ENCODE measurements at places on chromosomes 1 and 21.

GRCh38 chr1:6984986-6985385 lies 199.7 kb downstream of the CAMTA1 start:
- DNase-seq: no peak

DNA sequence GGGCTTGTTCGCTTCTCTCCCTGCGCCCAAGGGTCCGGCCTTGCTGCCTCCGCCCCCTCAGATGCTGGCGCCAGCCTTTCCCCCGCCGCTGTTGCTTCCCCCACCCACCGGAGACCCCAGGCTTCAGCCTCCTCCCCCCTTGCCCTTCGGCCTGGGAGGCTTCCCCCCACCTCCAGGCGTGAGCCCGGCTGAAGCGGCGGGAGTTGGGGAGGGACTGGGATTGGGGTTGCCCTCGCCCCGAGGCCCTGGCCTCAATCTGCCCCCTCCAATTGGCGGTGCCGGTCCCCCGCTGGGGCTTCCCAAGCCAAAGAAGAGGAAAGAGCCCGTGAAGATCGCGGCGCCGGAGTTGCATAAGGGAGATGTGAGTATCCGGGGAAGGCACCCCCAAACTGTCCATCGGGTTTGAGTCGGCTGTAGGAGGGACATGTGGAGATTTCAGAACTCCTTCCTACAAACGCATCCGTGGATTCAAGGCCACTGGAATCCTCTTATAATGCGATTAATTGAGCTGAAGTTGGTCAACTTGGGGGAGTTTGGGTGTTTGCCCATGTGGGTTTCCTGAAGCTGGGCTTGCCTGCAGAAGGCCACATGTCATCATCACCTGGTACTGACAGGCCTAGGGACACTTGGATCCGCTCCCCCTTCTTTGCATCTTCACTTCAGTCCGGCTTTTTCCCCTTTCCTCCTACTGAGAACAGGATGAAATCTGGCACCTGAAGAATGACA lies 707 bp downstream of the PRCC start:
- DNase-seq: no peak

DNA sequence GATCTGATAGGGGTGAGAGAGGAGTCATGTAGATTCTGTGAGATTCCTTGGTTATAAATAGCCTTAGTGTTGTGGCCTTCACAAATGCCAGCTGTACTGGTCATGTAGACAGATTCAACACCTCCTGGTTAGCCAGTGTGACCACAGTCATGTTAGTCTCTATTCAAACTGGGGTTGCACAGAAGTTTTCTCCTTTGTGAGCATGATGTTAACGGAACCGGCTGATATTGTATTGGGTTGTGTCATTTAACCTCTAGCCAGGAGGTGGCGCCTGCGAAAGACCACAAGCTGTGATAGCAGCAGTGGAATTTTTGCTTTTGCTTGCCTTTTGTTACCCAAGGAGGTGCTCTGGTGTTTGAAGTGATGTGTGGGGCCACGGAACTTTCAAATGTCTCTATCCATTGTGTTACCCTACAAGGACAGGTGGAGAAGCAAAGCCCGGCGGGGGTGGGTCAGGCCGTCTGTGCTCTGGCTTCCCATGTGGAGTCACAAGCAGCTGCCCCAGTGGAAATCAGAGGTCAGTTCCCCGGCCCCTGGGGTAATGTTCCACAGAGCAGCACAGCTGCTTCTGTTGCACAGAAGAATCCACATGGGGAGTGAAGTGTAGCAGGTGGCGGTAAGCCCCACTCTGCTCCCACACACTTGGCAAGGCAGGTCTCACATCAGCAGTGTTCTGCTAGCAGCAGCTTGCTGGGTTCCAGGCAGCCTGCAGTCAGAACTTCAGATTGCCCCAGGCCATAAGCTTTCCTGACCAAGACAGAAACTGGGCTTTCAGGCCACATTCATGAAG lies 112.6 kb downstream of the ADAMTS1 start:
- DNase-seq: no peak

GRCh38 chr1:169468982-169469381 lies 16.8 kb downstream of the SLC19A2 start:
- no peak for DNase-seq

GRCh38 chr21:46662765-46663500 lies 27.5 kb downstream of the PRMT2 start:
- no peak for DNase-seq

DNA sequence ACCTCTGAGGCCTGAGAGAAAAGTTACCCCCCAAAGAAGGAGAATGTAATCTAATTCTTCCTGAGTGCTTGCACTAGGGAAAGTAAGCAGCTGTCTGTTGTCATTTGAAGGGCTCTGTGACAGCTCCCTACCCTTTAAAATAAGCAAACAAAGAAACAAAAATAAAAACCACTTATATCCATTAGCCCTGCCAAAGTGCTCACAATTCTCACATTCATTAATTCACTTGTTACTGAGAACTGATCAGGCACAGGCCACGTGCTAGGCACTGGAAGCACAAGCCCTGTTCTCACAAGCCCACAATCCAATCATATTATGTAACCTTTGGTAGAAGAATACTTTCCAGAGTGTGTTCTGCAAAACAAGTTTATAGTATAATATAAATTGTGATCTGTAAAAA lies 199.4 kb downstream of the ZC3H11B start:
- no peak for DNase-seq

DNA sequence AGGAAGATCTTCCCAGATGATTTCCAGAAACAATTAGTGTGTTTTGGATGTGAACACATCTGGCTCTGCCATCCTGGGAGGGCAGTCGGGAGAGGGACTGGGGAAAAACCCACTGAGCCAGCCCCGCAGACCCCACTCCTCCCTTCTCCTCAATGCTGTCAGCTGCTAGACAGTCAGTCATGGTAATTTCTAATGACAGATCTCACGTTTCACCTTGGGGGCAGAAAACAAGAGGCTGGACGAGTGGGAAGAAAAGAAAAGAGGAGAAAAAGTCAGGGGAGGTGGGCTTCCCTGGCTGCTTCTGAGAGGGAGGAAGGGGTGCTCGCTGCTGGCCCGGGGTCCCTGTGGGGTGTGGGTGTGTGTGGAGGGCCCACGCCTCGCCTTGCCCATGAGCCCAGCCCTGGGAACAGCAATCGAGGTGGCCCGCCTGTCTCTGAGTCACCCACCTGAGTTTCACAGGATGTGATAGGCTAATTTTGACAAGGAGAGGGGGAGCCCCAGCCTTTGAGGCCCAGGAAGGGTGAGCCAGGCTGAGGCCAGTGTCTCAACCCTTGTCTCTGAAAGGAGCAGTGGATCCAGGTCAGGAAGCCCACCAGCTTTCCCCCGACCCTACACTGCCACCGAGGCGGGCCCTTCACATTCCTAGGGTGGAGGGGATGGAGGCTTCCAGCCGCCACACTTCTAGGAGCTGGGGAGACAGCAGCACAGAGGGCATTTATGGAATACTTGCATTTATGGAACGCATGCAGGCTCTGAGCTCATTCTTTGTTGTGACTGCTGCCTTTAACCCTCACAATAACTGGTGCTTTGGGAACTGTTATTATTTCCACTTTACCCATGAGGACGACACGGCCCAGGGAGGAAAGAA lies 49.1 kb upstream of the IFNLR1 start:
- DNase-seq: no peak

DNA sequence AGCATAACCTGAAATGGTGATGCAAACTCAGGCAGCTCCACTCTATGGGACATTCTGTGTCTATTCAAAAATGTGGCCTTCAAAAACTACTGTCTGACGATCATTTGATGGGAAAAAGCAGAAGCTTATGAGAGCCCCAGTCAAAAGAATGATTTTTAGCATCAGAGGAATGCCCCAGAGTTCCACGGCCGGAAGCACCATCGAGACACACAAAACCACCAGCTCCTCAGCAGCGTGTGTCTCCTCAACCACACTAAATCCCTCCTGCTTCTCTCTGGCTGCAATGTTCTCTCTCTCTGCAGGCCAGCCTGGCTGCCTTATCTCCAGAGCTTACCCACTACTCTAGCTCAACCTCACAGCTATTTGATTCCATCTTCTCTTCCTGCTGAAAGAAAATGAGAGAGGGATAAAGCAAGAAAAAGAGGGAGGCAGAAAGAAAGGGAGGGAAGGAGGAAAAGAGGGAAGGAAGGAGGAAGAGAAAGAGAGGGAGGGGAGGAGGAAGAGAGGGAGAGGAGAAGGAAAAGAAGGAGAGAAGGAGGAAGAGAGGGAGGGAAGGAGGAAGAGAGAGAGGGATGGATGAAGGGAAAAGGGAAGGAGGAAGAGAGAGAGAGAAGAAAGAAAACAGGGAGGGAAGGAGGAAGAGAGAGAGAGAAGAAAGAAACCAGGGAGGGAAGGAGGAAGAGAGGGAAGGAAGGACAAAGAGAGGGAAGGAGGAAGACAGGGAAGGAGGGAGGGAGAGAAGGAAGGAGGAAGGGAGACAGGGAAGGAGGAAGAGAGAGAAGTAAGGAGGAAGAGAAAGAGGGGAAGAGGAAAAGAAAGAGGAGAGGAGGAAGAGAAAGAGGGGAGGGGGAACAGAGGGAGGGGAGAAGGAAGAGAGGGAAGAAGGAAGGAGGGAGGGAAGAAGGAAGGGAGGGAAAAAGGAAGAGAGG lies 33.5 kb upstream of the LAPTM5 start:
- DNase-seq: no peak
